ENCODE measurements at places on chromosomes 13 and 19.

GRCh38 chr13:93108111-93108601 lies 118.5 kb upstream of the GPC6 start:
- DNase-seq: no peak

GRCh38 chr19:2629491-2630351 lies 72.8 kb downstream of the GNG7 start:
- DNase-seq: no peak

- no peak for DNase-seq
Measured at GRCh38 chr13:26012995-26013394, 38.8 kb downstream of the SHISA2 start.

GRCh38 chr13:21932578-21932977 lies 261.7 kb downstream of the FGF9 start:
- DNase-seq: no peak

DNA sequence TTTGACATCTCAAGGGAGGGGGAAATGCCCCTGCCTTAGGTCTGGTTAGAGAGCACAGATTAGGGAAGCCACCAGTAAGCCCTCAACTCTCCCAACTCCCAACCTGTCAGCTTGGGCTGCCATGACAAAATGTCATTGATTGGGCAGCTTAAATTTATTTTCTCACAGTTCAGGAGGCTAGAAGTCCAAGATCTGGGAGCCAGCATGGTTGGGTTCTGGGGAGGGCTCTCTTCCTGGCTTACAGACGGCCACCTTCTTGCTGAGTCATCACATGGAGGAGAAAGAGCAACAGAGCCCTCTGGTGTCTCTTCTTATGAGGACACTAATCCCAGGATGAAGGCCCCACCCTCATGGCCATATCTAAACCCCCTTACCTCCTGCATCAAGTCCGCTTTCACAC lies 24.2 kb downstream of the C19orf12 start:
- peak; percentile 85 for DNase-seq

GRCh38 chr19:6061376-6062130 lies 48.7 kb downstream of the RFX2 start:
- DNase-seq: peak; percentile 26

DNA sequence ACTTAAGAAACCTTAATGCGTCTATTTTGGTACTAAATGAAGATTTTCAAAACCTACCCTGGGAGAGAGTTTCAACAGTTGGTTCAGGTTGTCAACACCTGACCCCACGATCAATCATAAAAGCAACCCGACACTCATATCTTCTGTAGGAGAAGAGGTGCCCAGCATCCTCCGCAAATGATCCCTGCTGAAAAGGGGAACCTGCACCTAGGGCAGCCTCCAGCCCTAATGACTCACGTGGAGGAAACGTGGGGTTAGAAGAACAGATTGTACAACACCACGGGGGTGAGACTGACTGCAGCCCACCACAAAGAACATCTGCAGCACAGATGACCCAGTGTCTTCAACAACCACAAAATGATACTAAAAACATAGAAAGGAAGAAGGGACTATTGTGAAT lies 116.3 kb downstream of the RAB20 start:
- DNase-seq: no peak
